ENCODE measurements at places on chromosomes 12 and 14.

- no peak for DNase-seq
These were observed 148.8 kb upstream of the E2F7 start for GRCh38 chr12:77214136-77214535.

DNA sequence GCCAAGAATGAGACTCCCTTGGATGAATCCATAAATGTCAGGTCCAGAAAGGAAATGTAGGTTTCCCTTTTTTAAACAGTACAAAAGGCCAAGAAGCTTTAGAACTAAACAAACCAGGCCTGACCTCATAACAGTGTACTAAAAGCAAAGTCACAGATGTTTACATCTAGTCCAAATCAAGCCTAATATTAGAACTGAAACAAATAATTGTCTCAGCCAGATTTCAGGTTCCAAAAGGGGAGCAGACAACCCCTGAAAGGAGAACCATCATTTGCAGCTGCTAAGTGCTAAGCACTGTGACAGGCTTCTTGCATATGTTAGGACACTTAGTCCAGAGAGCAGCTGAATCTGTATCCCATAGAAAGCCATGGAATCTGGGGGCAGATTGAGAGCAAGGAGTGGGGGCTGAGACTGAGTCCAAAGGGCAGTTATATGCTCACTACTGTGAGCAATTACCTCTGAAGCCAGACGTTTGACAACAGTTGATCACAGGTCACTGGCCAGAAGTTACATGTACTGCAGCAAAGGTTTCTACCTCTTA is 90.1 kb downstream of the STXBP6 start:
- no peak for DNase-seq

GRCh38 chr12:120085920-120086645 is 30.5 kb downstream of the RAB35 start:
- DNase-seq: no peak

DNA sequence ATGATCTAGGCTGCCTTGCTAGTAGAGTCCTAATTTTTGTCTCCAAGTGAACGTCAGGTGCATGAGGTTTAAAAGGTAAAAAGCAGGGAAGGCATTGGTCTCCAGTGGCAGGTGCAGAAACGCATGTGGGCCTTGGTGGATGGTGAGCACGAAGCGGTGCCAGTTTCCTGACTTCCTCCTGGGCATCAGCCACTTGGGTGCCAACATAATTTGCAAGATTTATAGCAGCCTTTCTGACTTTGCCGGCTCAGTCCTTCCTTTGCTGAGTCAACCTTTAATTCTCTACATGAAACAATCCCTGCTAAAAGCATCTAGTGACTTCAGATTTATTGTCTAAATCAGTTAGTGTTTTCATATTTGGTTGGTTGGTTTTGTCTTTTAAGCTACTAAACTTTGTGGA is 355.7 kb upstream of the TMEM132C start:
- DNase-seq: no peak

DNA sequence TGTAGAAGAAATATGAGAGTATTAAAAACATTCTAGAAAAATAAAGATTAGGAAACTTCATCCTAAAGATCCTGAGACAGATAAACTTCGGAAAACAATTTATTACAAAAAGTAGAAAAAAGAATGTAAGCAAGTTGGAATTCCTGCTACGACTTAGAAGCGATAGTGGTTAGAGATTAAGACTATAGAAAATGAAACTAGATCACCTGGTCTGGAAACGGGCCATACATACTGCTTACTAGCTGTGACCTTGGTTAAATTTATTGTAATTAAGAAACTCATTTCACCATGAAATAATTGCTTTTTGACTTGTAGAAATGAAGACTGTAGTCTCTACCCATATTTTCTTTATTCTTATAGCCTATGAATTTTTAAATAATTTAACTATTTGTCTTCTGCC is 614.1 kb downstream of the SLC16A7 start:
- DNase-seq: no peak

DNA sequence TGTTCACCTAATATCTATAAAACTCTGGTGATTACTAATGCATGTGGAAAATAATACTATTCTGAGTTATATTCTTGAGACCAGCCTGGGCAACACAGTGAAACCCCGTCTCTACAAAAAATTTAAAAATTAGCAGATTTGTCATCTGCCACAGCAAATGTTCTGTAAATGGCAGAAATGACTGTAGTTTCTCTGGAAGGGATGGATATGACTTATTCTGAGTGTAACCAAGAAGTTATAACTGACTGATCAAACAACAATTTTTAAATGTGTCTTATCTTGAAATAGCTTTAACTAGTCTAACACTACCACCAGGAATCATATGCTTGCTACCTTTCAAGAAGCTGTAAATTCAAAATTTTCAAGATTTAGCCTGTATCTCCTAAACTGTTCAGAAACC is 88.7 kb downstream of the PLBD1 start:
- no peak for DNase-seq

DNA sequence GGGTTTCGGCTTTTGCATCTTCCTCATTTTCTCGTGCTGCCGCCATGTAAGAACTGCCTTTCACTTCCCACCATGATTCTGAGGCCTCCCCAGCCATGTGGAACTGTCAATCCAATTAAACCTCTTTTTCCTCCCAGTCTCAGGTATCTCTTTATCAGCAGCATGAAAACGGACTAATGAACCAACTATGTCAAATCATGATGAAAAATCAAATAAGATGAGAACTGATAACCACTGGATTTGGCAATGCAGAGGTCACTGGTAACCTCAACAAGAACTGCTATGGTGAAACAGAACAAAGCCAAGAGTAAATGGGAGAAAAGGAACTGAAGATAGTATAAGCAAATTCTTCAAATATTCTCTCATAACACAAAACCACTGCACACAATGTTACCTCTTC is 6.0 kb downstream of the EML5 start:
- no peak for DNase-seq

DNA sequence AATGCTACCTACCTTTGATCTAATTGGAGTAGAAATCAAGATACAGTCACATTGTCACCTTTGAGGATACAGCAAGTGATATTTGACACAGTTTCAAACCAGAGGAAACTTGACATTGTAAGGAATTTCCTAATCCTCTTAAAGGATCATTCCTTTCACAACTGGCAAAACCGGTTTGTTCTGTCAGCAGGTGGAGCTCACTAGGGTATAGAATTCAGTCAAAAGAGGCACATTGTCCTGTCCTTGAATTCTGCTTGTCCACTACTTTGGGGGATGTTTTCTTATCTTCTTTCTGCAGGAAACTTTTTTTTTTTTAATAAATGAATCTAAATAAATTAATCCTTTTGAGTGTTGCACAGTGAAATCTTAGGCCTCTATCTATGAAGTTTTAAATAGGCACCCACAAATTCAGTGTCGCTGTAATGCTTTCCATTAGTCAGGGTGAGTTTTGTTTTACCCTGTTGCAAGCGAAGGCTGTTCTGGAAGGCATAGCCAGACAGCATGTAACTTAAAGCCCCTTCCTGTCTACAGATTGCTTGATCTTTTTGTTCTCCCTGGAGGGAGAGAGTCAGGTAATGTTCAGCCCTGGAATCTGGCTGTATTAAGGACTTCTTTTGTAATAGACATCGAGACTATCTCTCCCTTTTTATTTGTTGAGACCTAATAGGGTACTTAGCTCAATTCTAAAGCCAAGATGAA is 285.0 kb upstream of the RGS6 start:
- no peak for DNase-seq
